NCI-H460 (cell line): ENCODE measurements at places on chromosomes 11 and 22. TPM values are rescaled to one million over a fixed set of nuclear protein-coding genes. Genes with fewer than 3 reads are reported as not detected.

DNA sequence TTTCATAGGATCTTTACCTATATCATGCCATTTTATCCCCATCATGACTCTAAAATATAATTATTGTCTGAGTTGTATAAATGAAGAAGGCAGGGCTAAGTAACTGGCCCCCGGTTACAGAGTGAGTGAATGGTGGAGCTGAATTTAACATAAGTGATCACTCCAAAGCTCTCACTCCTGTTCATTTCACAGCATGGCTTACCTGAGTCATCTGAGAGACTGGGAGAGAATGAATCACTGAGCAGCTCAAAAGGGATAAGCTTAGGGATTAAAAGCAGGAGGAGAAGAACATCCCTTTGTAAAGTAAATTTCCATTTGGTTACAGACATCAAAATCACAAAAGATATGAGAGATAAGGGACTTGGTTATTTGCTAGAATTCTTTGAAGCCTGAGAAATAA is 294.0 kb upstream of the CTSC start:
- DNase-seq: no peak

DNA sequence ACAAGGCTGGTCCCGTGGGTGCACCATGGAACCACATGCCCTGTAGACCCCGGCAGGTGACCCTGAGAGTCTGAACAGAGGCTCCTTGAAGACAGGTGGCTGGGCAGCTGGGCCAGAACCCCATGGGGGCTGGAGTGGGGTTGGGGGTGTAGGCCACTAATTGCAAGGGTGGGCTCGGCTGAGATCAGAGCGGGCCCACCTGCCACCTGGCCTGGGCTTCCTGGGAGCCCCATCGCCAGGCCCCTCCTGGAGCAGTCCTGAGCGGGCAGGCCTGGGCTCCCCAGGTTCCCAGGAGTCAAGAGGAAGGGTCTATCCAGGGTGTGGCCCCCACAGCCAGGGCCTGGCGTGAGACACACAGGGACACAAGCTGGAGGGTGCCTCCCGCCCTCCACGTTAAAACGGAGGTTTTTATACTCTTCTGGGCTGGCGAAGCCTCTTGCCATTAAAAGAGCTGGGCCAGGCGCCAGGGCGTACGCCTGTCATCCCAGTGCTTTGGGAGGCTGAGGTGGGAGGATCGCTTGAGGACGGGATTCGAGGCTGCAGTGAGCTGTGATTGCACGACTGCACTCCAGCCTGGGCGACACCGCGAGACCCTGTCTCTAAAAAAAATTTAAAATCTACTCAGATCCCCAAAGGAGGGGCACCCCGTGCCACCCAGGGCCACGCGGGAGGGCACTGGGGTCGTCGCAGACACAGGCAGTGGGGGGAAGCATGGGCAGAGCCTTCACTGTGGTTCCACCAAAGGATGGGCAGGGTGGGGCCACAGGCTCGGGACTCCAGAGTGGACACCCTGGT is 4.8 kb upstream of the TRABD start:
- DNase-seq: no peak

GRCh38 chr11:10506008-10506370 is 35.0 kb downstream of the RNF141 start:
- DNase-seq: no peak

Gene SAA1
- not detected in 2 replicates for total RNA-seq

DNA sequence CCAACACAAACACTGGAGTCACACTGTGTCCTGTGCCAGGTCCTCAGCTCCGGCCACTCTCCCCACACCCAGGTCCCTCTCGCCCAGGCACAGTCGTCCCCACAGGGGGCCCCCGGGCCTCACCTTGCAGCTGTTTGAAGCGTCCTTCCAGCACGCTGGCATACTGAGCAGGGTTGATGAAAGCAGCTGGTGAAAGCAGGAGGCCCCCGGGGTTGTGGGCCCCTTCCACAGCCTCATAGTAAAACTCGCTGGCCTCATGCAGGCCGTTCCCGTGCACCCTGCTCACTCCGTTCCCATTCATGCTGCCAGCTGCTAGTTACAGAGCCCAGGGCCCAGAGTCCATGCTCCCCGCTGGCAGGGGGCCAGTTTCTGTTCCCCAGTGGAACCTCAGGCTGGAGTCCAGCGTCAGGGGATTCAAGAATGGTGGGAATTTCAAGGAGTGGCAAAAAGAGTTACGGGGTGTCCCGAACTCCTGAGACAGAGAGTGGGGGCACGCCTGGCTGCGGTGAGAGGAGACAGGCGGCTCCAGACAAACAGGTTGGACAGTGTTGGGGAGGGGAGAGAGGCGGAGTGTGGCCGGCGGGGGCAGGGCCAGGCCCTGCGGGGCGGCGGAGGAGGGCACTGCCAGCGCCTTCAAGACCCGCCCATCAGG is 10.6 kb downstream of the SPTBN2 start:
- no peak for DNase-seq

GRCh38 chr11:70040452-70040851 is 37.7 kb upstream of the ANO1 start:
- DNase-seq: no peak

- DNase-seq: no peak
Measured at GRCh38 chr11:44976576-44976975, 25.9 kb upstream of the TP53I11 start.

DNA sequence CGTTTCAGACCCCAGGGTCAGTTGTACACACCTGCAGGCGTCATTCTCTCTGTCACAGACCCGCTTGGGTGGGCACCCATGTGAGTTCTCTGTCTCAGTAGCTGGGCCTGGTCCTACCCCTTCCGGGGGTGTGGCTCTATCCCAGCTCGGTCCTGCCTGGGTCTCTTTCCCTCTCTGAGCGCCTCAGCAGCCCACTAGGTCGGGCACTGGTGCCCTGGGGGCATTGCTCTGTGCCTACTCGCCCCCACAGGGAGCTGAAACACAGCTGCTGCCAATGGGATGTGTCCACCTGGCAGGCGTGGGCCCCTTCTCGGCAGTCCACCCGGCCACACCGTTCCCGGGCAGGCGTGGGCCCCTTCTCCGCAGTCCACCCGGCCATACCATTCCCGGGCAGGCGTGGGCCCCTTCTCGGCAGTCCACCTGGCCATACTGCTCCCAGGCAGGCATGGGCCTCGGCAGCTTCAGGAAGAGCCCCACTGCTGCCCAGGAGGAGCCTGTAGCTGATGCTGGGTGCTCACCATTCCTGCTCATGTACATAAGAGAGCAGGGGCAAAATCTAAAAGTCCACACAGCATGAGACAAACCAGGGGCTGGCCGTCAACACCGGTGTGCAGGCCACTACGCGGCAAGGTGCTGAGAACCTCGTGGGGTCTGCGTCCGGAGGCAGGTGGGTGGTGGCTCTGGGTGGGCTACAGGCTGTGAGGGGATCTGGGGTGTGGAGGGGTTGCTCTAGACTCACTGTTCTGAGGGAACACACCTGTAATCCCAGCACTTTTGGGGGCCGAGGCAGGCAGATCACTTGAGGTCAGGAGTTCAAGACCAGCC is 12.3 kb downstream of the MLC1 start:
- no peak for DNase-seq

DNA sequence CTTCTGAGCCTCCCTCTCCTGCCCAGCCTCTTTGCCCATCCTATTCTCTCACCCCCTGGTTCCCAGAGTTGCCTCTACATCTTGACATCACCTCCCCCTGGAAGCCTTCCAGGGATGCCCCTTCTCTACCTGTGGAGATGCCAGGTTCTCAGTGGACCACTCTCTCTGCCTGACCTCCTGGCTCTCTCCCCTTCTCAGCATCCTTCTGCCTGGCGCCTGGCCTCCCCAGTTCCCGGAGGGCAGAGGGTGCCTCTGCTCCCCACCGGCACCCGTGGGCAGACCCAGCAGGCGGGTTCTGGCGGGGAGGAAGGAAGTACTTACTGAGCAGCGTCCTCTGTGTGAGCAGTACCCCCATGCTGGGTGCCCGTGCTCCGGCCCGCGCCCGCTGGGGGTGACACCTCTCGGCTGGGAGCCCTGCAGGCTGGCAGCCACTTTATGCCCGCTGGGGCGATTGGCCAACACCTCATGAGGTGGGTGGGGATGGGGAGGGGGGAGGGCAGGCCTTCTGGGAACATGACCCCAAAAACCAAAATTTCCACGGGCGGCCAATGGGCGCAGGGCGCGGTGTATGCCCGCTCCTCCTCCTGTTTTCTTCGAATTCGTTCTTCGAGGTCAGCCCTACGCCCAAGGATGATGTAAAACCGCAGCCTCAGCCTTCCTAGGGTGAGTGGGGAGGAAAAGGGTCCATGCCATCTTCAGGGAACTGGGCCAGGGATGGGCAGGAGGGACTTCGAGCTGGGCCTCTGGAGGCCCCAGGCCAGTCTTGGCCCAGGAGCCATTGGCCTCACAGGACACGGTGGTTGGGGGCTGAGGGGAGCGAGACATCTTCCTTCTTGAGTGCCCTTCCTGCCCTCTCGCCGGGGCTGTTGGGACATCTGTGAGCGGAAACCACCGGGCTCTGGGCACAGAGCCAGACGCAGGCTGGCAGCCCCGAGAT is at the start of gene OSM:
Gene OSM, minus strand, starts transcription at position 407 of the 937 bp plus-strand sequence. Its CDS starts 52 bp downstream, at position 355.
- DNase-seq: no peak

- DNase-seq: no peak
Measured at GRCh38 chr22:28348613-28349609, 330.7 kb downstream of the TTC28 start.

- no peak for DNase-seq
Measured at GRCh38 chr11:9992306-9992705, 301.7 kb downstream of the SBF2 start.

DNA sequence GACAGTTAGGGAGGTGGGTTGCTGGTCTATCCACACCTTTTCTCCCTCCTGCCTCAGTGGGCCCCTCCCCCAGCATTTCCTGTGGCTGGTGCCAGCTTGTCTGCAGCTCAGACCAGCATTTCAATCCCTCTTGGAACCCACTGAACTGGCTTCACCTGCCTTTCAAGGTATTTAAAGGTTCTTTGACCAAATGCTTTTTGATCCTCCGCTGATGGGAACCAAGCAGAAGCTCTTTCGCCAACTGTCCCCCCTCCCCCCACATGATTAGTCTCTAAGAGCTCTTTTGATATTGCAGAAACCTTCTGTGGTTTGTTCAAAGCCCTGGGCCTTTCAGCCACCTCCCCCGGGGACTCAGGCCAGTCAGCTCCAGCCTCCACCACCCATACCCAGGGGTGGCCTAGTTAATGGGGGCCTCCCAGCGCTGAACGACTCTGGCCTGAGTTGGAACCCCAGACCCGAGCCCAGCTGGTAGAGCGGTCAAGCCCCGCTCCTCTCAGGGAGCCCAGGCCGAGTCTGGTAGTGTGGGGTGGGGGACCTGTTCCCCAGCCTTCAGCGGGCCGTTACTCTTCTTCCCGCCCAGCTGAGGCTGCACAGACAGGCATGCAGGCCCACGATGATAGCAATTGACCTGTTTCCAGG is 6.0 kb upstream of the SYT7 start:
- no peak for DNase-seq

- DNase-seq: no peak
Measured at GRCh38 chr22:19704355-19705015, 9.8 kb upstream of the SEPTIN5 start.

DNA sequence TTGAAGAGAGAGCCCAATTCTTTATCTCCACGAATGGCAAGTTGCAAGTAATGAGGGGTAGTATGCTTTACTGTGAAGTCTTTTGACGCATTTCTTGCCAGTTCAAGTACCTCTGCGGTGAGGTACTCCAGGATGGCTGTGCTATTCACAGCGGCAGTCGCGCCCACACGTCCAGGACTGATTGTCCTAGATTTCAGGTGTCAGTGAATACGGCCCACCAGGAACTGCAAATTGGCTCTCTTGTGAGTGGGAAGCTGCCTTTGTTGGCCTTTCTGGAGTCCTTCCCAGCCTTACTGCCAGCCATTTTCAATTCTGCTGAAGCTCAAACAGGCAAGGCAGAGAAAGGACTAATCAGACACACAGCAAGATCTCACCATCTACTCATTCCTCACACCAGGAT is 8.5 kb downstream of the PPFIA1 start:
- no peak for DNase-seq

Gene GTF2H1
- total RNA-seq: 53.7 and 55.2 TPM in 2 replicates

- DNase-seq: no peak
Measured at GRCh38 chr11:7591107-7591894, 77.5 kb downstream of the PPFIBP2 start.

- DNase-seq: no peak
Measured at GRCh38 chr22:37126882-37127281, 17.4 kb upstream of the TMPRSS6 start.

DNA sequence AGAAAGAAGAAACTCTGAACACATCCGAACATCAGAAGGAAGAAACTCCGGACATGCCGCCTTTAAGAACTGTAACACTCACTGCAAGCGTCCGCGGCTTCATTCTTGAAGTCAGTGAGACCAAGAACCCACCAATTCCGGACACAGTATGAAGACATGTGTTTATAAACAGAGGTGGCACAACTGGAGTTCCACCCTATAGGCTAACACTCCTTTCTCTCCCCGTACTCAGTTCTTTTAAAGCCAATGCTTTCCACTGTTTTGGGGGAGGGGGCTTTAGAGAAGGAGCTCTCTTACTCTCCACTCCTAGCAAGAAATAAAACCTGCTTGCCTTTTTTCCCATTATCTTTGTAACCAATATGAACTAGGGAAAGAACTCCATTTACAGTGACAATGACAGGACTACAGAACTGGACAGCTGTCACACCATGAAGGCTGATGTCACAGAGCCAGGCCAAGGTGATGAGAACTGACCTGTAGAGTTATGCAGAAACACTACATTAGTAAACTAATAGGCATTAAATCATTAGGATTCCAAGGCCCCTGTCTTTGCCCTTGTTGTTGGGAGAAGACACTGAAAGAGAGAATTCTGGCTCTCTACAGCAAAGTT is 733 bp downstream of the TRIM5 start:
- DNase-seq: no peak

GRCh38 chr11:134501406-134502152 is 89.5 kb upstream of the B3GAT1 start:
- DNase-seq: no peak

- DNase-seq: peak; percentile 74
Measured at GRCh38 chr11:124875943-124876817, 10.9 kb downstream of the ROBO3 start.

Gene PHF21A
- total RNA-seq: 12.6 and 16.1 TPM in 2 replicates

DNA sequence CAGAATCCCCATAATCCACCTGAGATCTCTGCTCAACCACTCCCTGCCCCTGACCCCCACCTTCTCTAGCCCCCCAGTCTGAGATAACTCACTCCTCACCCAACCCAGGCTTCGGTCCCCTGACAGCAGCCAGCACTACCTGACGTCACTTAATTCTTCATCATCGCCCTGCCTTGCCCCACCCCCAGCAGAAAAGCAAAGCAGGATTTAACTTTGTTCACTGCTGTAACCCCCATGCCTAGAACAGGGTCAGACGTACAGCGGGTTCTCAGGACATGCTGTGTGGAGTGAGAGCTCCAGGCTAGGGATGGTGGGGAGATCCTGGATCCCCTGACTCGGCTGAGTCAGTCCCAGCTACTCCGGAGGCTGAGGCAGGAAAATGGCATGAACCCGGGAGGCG is 45.8 kb downstream of the ELFN2 start:
- DNase-seq: no peak

DNA sequence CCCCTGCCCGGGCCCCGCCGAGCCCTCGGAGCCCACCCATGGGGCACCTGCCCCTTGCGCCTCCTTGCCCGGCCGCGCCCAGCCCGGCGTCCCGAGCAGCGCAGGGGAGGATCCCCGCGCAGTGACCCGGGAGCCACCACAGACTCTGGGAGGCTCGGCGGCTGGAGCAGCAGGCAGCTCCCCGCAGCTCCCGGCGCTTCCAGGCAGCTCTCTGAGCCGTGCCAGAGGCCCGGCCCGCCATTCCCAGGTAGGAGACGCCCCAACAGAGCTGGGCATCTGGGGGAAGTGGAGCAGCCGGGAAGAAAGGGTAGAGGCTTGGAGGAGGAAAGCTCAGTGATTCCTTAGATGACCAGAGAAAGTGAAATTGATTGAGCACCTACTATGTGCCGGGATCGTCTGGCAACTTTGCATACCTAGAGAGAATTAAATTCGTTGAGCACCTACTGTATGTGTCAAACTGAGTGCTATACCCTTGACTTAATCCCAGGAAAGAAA is 670 bp downstream of the RASD2 start:
- no peak for DNase-seq

GRCh38 chr11:61034111-61034510 is 62.6 kb downstream of the CD6 start:
- DNase-seq: no peak
